Activated B cell treated with CpG ODN at 0.5 μM for 24 hours (primary cell): ENCODE measurements at places on chromosomes 3 and 15.
A peak's percentile ranks its signal among the peaks of the same experiment; 100 is the strongest.

DNA sequence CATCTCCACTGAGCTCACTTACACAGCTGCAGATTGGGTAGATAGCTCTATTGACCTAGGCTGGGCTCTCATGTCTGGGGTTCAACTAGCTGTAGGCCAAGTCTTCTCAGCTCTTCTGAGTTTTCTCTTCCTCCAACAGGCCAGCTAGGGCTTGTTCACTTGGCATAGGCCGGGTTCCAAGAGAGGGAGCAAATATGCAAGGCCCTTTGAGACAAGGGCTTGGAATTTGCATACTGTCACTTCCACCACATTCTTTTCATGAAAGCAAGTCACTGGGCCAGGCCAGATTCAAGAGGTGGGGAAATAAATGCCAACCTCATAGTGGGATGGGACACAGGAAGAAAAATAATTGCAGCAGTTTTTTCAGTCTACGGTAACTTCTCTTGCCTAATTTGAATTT is 25.2 kb downstream of the PIGB start:
- DNase-seq, result no peak

- no peak for DNase-seq
These were observed 2.3 kb downstream of the FBN1 start for GRCh38 chr15:48643206-48643605.

DNA sequence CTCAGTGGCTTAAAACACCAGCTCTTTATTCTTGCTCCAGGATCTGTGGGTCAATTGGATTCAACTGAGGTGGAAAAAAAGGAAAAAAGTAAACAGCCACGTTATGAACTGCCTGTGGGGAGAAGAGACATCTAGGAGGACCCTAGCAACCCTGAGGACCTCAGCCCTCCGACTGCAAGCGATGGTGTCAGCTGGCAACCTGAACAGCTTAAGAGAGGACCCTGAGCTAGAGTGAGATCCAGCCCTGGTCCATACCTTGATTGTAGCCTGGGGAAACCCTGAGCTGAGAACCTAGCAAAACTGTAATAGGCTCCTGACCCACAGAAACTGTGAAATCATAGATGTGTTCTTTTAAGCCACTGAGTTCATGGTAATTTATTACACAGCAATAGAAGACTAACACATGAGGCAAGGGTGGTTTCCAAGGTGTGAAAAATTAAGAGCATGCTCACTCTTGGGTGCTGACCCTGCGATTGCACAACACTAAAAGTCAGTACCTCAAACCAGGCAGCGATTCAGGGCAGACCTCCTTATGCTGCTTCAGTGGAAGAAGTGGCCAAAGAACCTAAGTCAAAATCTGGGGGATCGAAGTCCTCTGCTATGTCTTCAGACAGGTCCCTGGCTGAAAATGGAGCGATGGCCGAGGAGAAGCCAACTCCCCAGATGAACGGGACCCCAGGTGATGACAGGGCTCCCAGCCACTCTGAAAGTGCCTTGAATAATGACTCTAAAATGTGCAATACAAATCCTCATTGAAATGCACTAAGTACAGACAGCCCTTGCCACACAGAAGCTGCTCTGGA is 57.7 kb downstream of the GASK1A start:
- no peak for DNase-seq

DNA sequence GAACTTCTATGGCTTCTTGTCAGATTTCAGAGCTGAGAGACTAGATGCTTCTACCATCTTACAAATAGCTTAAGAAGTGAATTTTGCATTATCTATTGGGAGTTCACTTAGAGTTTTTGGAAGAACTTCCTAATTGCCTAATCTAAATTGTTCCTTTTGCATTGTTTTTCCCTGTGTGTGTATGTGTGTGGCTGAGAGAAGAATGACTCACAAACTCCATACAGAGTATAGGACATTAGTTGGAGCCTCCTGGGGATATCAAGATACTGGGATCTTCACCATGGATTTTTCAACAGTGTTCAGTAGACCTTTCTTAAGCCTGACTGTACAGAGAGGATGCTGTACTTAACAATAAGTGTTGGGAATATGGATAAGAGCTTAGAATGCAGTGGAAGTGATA is 10.9 kb downstream of the TLNRD1 start:
- no peak for DNase-seq

GRCh38 chr15:55737373-55737772 is 5.6 kb downstream of the PRTG start:
- DNase-seq, result no peak

GRCh38 chr3:35908366-35909232 is 269.3 kb downstream of the ARPP21 start:
- peak; percentile 15 for DNase-seq

GRCh38 chr3:149115114-149115513 is 14.3 kb upstream of the HPS3 start:
- DNase-seq, result no peak

DNA sequence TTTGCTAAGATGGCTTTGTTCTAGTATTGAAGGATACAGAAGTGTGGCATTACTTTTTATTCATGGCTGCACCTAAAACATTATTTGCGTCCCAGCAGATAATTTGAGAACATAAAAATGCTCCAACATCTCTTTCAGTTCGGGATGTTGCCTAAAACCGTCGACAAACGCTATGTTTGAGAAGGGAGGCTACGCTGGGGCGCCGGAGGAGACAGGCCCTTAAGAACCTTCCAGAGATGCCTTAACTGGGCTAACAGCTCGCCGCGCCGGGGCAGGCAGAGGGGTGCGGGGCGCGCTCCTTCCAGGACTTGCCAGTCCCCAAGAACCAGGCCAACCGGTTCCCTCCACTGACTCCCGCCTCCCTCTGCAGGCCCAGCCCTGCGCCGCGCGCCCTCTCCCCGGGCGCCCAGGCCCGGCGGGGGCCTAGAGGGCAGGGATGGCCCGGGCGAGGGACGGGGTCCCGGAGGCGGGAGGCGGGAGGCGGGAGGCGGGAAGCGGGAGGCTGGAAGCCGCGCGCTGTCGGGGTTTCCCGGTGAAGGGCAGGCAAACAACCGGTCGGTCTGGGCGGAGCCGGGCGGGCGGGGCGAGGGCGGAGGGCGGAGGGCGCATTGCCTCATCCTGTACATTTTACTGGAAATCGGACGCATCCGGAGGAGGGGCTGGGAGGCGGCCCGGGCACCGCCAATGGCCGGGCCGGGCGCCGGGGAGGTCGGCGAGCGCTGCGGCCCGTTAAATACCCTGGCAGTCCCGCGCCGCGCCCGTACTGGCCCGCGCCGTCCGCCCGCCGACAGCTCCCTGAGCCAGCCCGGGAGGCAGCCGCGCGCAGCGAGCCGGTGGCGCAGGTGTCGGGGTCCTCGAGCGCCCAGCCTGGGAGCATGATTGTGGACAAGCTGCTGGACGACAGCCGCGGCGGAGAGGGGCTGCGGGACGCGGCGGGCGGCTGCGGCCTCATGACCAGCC is at the start of gene NFKBIZ:
NFKBIZ (plus strand) TSS at position 761 of the 960 bp plus-strand sequence; CDS start at position 876, 115 bp downstream.
- DNase-seq, result peak; percentile 87

DNA sequence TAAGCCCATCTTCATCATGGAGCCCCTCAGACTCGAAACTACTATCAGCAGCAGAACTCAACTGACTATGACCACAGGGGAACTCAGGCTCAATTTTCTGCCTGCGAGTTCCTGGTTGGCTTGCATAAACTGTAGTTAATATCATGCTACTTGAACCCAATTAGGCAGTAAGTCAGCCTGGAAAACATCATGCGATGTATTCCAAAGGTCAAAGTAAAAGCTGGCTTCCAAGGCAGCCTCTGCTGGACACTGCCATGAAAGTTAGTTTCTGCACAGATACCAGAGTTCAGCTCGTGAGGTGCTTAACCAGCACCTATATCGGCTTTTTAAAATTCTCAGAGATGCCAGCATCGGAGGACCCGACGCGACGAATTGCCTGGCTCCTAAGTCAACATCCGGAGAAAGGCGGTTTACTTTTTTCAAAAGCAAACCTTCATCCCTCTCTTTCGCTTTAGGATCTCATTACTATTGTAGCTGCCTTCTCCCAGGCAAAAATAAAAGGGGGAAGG is 3.8 kb downstream of the ANP32A start:
- DNase-seq, result no peak

DNA sequence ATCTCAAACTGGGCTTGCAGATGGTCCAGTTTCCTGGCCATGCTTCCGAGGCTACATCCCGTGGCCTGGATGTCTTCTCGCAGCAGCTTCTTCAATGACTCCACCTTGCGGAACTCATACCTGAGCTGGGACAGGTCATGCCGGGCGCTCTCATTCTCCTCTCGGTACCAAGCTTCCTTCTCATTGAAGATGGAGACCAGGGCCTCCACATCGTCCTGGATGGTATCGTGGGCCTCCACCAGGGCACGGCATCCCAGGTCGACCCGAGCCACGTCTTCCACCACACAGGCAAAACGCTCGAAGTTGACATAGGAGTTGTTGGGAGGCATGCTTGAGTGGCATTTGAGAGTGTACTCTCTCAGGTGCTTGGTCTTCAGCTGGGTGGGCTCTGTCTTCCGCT is 89.2 kb upstream of the HERC1 start:
- no peak for DNase-seq

GRCh38 chr15:31471731-31472430 is 145.2 kb downstream of the KLF13 start:
- DNase-seq, result no peak

DNA sequence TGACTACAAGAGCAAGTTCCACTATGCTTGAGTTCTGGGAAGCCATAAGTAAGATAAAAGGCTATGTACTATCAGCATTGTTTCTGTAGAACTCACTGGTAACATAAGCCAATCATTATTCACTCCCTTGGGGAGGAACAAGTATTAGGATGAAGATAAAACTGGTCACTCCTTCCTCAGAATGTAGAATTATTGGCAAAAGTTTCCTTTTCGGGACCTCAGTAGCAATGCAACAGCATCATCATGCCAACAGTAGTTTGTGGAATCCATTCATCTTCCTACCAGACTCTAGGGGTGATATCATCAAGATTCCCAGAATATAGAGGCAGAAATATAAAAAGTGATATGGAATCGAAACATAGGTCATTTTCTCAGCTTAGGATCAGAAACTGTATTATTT is 209.5 kb downstream of the PLOD2 start:
- no peak for DNase-seq

DNA sequence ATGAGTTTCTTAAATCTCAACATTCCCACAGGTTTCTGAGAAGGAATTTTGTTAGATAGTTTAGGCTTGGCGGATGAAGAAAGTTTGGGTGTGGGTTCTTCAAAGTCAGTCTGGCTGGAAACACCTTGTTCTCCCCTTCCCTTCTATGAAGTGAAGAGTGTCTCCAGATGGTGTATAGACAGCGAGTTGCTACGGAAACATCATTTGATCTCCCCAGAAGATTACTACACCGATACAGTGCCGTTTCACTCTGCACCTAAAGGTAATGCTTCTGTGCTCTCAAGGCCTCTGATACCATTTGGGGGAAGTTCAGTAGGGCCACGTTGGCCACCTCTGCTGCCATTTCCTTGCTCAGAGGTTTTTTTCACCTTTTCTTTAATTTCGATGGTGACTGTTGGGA is 20.6 kb downstream of the DLEC1 start:
- DNase-seq, result no peak

- DNase-seq, result no peak
These were observed 114.0 kb downstream of the RFTN1 start for GRCh38 chr3:16399473-16399872.

DNA sequence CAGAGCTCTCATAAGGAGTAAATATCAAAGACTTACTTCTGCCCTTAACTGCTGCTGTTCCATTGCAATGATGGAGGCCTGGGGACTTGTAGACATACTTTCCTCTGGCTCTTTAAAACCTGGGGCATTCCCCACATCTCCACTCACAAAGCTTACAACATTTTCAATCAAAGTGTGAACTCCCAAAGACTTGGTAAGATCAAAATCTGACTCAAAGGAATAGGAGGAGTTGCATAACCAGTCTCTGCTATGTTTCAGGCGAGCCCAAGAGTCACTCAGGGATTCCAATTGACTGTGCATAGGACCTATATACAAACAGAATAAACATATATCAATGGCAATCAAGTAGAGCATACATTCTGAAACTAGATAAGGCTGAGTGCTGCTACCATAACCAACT is 101.5 kb downstream of the FBXL22 start:
- DNase-seq, result no peak

- no peak for DNase-seq
These were observed 14.2 kb upstream of the ZNF148 start for GRCh38 chr3:125389282-125389681.

DNA sequence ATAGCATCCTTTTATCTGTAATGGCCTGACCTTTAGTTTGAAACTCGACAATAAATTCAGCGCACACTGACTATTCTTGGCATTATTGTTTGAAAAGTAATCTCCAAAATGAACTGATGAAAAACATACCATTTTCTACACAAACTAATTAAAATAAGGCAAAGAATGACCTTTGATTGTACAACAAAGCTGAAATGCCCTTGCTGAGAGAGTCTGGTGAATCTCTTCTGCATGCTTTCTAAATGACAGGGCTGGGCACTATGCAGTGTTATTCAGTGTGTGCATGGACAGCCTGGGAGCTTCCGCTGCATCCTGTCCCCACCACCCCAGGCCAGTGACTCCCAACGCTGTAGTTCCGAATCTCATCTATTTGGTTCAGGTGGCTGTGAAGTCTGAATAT is 530.8 kb downstream of the FOXP1 start:
- DNase-seq, result no peak

DNA sequence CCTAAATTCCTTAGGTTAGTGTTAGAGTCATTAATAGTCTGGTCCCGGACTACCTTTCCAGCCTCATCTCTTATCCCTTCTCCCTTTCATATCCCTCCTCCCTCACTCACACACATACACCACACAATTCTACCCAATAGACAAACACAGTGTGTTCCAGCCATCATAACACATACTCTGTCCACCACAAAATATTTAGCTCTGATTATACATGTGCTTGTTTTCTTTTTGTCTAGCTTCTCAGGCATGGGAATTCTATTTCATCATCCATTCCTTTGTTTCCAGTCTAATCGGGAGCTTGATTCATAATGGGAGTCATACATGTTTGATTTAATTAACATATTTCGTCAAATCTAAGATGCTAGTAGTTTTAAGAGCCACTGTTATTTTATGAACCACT is 161.8 kb upstream of the BFSP2 start:
- DNase-seq, result no peak

DNA sequence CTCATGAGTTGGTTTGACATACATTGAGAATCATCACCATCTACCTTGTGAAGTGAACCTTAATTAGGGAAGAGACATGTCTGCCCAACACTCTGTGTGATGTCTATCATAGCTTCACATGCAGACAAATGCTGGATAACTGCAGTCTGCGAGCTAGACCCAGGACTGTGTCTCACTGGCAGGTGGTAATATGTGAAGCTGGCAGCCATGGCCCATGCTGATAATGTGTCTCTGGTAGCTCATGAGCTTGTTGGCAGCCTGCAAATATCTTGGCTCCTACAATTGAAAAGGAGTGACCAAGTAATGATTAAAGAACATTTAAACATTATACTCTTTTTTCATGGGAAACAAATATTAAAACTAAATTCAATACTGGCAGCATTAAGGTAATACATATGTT is 234.8 kb downstream of the CHST2 start:
- no peak for DNase-seq

- peak; percentile 46 for DNase-seq
These were observed at the start of gene CSPG5 for GRCh38 chr3:47578691-47579632. Gene CSPG5 (minus strand): TSS chr3:47578865. CDS start chr3:47578693, 172 bp downstream.

- DNase-seq, result no peak
These were observed 242.2 kb upstream of the AZI2 start for GRCh38 chr3:28590860-28591259.
